ENCODE measurements at places on chromosomes 12 and 14. TPM values are rescaled to one million over a fixed set of nuclear protein-coding genes. Genes with fewer than 3 reads are reported as not detected.

ADAM20 gene
- 0.35 TPM for total RNA-seq

GLI1 gene
- 0.92 TPM for total RNA-seq

POTEM gene
- not detected for total RNA-seq

PLEKHG3 gene
- 19.6 TPM for total RNA-seq

GRCh38 chr12:103198499-103198898 is 241.0 kb downstream of the ASCL1 start:
- DNase-seq, result no peak

DNA sequence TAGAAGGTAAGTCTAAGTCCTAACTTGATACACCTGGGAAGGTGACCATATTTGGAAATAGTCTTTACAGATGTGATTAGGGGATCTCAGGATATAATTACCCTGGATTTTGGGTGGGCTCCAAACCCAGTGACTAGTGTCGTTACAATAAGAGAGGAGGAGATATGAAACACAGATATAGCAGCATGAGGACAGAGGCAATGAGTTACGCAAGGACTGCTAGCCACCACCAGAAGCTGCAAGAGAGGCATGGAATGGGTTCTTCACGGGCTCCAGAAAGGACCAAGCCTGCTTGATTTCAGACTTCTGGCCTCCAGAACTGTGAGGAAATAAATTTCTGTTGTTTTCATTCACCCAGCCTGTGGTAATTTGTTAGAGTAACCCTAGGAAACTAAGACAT is 28.6 kb downstream of the FGFR1OP2 start:
- DNase-seq, result no peak

- DNase-seq, result no peak
Observed at GRCh38 chr14:98943907-98944306, 328.1 kb downstream of the BCL11B start.

- DNase-seq, result no peak
Observed at GRCh38 chr14:75967866-75968265, 13.9 kb downstream of the TGFB3 start.

- no peak for DNase-seq
Observed at GRCh38 chr12:38880288-38880687, 25.1 kb downstream of the CPNE8 start.

DNA sequence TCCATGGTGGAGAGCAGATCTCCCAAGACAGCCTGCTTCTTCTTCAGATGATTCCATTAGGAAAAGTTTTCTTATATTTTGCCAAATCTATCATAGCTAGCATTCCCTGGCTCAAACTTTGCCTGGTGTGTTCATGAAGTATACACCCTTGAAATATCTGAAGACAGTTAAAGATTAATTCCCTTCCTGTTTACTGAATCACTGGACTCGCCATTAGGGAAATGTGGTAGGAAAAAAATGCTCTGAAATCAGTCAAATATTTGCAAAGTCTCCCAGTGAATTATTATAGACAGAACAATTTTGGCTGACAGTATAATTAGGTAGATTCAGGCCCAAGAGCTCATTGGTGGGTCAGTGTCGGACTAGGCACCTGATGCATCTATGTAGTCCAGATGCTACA is 86.5 kb downstream of the PDZRN4 start:
- no peak for DNase-seq

GRCh38 chr14:53692451-53692850 is 264.2 kb downstream of the BMP4 start:
- DNase-seq, result no peak

- DNase-seq, result no peak
Observed at GRCh38 chr12:39235990-39236767, 206.7 kb downstream of the KIF21A start.

DNA sequence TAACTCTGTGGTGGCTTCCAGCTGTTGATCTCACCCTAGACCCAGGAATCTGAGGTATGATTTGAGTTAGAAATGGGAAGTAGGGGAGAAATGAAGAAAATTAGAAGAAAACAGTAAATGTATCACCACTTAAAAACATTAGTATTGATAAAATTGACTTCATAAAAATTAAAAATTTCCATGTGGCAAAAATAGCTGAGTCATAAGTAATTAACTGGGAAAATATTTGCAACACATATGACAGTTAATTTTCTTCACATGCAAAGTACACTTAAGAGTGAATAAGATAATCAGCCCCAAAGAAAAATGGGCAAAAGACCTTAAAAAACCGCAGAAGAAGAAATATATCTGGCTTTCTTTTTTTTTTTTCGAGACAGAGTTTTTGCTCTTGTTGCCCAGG is 25.5 kb upstream of the ADIPOR2 start:
- DNase-seq, result no peak

GRCh38 chr12:9752145-9752933 is 8.4 kb downstream of the CD69 start:
- no peak for DNase-seq

- DNase-seq, result no peak
Observed at GRCh38 chr14:69839661-69840060, 39.6 kb upstream of the SMOC1 start.

- DNase-seq, result no peak
Observed at GRCh38 chr12:101110866-101111265, 99.2 kb downstream of the SLC5A8 start.

- DNase-seq, result no peak
Observed at GRCh38 chr12:34219046-34219770, 196.9 kb downstream of the ALG10 start.

GRCh38 chr12:26251600-26251999 is 56.2 kb downstream of the SSPN start:
- DNase-seq, result peak; percentile 68

GRCh38 chr14:47917344-47917954 is 242.0 kb upstream of the MDGA2 start:
- no peak for DNase-seq

- DNase-seq, result no peak
Observed at GRCh38 chr12:16788506-16789203, 182.7 kb upstream of the LMO3 start.

GRCh38 chr12:116691205-116691604 is 46.7 kb downstream of the SPRING1 start:
- DNase-seq, result peak; percentile 60
